ENCODE measurements at places on chromosomes 4 and X.

DNA sequence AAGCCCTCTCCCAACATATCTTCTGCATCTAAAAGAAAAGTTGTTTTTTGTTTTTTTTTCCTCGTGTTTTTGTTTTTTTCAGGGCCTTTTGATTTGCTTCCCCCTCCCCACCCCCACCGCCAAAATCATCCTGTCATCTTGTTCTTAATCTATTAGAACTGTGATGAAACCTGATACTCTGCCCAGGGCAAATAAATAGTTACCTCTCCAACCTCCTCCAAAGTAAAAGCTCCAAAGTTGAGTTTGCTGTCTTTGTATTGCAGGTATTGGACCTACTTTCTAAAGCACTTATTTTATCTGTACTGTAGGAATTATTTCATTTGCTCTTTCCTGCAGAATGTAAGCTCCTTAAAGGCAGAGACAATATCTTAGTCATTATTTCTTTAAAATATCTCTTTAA is 172.9 kb downstream of the SOWAHB start:
- DNase-seq: no peak

- DNase-seq: no peak
These were observed 4.2 kb upstream of the FGF2 start for GRCh38 chr4:122822466-122822865.

DNA sequence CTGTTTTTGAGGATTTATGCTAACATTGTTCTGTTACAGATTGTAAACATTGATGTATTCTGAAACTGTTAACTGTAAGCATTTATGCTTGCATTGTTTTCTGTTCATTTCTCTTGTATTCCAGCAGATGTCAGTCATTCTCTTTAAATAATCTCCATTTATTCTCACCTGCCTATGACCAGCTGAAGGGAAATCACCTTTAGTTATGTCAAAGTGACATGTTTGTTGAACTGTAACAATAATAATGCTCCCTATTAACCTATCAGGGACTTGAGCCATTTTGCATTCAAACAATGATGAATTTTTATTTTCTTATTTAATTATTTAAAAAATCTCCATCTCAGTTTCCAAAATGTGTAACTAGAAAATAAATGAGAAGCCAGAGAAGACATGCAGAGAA is 58.0 kb downstream of the SPCS3 start:
- no peak for DNase-seq

DNA sequence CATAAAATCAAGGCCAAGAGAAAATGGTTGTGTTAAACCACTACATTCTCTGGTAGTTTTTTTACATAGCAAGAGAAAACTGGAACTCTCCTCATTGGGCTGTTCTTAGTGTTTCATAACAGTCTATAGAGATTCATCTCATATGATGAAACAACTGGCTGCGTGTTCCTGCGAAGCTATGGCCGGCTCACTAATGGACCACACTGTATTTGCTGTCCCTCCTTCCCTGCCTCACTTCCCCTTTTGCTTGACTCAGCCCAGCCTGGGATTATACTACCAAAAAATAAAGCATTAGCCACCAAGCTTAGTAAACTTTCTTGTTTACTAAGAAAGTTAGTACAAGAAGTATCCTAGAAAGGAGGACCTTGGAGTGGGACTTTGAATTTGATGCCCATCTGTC is 31.6 kb upstream of the LSM6 start:
- DNase-seq: no peak

GRCh38 chr4:8079031-8079885 is 79.4 kb downstream of the ABLIM2 start:
- DNase-seq: no peak

DNA sequence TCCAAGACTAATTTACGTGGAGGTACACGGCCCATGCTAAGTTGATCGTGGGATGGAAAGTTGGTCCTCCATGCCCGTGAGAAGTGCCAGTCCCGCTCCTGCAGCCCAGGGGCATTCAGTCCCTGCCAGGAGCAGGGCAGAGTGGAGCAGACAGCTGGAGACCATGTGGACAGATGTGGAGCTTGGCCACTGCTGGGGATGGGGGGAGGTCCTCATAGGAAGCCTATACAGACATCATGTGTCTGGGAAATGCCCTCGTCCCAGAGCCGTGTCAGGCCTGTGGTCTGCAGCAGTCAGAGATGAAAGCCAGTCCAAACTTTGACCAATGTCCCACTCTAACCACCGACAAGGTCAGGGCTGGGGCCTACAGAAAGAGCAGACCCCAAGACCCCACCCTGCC is 118.4 kb downstream of the CPZ start:
- no peak for DNase-seq

DNA sequence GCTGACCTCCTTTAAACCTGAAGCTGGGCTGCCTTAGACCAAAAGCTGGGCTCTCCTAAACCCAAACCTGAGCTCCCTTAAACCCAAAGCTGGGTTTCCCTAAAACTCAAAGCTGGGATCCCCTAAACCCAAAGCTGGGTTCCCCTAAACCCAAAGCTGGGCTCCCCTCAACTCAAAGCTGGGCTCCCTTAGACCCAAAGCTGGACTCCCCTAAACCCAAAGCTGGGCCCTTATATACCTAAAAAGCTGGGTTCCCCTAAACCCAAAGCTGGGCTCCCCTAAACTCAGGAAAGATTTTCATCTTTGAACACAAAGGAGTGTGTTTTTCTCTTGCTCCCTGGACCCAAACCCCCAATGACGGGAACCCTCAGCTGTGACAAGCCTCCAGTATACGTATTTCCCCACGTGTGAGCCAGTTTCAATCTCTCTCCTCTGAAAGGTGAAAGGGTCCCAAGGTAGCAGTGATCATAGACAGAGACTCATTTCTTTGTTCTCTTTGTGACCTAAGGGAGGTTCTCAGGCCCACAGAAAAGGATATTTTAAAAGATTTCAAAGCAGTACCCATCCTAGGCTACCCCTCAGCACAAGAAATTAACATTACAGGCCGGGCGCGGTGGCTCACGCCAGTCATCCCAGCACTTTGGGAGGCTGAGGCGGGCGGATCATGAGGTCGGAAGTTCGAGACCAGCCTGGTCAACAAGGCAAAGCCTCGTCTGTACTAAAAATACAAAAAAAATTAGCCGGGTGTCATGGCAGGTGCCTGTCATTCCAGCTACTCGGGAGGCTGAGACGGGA is 31.3 kb upstream of the ASMTL start:
- no peak for DNase-seq

- DNase-seq: no peak
These were observed 249.2 kb downstream of the TENM3 start for GRCh38 chr4:182492423-182492822.

- DNase-seq: no peak
These were observed 94.4 kb downstream of the IL15 start for GRCh38 chr4:141730805-141731204.

DNA sequence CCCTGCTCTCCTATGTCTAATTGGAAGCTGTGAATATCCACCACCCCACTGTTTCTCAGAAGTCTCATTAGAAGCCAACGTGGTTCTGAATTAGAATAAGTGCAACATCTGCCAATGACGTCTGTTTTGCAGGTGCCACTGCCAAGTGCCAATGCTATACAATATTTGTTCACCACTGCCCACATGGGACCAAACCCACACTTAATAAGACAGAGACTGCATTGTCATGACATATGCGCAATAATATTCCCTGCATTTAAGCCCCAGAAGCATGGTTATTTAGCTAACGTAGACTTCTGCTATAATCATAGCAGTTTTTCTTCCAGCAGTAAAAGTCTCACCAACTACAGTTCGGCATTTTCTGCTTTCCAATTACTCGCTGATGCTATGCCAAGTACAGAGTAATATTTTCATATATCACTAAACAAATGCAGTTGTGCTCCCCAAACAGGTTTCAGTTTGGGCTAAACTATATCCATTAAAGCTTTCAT is 262.5 kb upstream of the PCDH18 start:
- DNase-seq: no peak

DNA sequence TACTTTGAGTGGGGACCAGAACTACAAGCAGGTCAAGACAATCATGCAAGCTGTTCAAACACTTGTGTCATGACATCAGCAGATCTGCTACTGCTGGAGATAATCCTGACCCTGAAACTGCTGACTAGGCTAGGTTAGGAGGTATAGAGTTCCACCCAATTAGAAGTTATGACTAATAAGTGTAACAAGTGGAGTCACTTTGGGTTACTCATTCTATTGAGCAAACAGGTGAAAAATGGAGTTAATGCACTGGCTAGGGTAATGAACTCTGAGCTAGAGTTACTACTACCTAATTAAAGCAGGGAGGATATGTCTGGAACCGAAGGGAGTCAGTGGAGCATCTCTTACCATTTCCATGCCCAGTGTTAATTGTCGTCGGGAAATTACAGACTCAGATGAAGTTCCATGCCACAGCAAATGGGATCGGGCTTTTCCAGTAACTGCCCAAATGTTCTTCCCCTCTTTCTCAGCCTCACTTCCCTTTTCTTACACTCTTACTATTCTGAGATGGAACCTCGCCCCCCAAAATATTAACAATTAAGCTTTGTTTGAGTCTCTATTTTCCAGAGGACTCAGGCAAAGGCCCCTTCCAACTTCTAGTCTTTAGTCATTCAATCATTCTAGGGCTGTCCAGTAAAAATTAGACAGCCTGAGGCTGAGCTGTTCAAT is 19.8 kb upstream of the MANBA start:
- no peak for DNase-seq

All from CD4-positive, alpha-beta memory T cell (primary cell).